Left ventricle myocardium superior (tissue), 1 donor: ENCODE measurements at places on chromosomes 6 and 20. TPM values are rescaled to one million over a fixed set of nuclear protein-coding genes. Genes with fewer than 3 reads are reported as not detected.

- no peak for DNase-seq
Measured at GRCh38 chr20:12074111-12074655, 156.5 kb downstream of the BTBD3 start.

DNA sequence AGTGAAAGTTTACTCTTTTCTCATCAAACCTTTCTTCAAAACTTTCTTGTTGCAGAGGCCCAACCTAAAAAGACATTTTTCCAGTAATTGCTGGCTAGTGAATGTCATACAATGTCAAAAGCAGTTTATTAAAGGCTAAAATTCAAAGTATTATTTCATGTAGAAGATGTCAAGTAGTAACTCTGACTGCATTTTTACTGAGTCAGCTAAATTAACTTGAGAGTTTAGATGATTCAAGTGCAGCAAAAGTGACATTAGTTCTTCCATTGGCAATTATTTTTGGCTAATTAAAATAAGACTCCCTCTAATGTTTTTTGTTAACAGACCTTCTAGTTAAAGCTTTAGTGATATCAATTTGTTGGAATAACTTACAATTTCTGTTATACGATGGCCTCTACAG is 1438.5 kb downstream of the GRIK2 start:
- DNase-seq = no peak

DNA sequence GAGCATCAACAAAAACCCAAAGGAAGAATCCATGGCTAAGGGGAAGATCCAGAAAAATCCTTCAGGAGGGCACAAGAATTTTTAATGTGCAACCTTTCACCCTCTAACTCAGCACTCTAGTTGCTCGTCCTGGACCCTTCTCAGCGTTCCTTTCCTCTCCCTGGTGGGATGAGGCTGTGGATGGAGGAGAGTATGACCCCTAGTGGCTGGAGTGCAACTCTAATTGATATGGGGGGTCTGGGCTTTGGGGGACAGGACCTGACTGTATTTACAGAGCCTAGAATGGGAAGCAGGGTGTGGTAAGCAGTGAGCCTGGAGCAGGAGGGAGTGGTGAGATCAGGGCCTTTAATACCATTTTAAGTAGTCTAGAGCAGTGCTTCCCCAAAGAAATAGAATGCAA is 83.9 kb upstream of the CEP85L start:
- DNase-seq = no peak

DNA sequence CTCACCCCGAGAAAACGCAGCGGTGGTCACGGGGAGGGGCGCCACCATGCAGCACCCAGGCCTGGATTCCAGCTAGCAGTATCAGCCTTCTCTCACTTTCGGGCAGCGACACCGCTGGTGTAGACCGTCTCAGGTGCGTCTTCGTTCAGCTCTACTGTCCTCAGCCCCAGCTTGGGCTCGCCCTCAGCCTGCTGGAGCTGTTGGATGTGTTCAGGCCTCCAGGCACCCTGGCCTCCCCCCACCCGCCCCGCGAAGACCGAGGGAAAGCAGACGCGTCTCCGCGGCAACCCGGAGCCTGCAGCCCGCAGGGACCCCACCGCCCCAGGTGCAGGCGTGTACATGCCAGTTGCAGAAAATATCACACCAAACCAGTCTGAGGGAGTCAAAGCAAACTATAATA is 60.8 kb upstream of the CARMIL1 start:
- DNase-seq = no peak

- peak; percentile 87 for DNase-seq
Measured at GRCh38 chr20:43749734-43750294, 23.0 kb upstream of the GTSF1L start.

DNA sequence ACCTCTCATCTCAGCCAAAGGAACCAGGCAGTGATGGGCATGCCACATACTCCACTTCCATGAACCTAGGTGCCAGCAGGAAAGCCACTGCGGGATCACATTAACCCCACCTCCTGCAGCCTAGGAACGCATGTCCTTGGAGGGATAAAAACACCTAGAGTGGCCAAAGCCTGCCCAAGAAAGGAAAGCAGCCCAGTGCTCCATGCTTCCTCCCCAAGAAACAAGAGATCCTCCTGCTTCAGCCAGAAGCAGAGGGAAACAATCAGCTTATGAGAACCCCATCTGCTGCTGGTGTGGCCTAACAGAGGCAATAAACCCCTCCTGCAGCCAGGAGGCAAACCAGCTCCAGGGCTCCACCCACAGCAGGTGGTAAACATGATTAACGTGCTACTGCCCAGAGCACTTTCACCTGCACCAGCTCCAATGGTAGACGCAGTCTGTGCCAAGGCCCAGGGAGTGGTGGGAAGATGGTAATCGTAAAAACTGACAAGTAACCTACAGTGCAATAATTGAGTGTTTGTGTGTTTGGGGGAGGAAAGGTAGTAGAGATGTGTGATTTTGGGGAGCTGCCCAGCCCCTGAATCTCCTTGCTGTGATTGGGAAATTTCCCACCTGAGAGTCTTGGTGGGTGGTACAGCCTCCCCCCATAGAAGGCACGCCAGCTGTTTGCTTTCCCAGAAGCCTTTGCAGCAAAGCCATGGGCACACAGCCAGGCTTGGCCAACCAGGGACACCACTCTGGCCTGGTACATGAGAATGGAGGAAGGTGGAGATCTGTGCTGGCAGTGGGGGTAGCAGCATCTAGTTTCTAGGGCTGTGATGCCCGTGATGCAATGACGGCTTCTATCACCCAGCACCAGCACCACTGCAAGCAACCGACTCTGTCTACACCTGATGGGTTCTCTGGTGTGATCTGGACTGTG is 50.6 kb upstream of the TBC1D7 start:
- no peak for DNase-seq

GRCh38 chr6:69090132-69090531 is 455.1 kb downstream of the ADGRB3 start:
- DNase-seq = no peak

DNA sequence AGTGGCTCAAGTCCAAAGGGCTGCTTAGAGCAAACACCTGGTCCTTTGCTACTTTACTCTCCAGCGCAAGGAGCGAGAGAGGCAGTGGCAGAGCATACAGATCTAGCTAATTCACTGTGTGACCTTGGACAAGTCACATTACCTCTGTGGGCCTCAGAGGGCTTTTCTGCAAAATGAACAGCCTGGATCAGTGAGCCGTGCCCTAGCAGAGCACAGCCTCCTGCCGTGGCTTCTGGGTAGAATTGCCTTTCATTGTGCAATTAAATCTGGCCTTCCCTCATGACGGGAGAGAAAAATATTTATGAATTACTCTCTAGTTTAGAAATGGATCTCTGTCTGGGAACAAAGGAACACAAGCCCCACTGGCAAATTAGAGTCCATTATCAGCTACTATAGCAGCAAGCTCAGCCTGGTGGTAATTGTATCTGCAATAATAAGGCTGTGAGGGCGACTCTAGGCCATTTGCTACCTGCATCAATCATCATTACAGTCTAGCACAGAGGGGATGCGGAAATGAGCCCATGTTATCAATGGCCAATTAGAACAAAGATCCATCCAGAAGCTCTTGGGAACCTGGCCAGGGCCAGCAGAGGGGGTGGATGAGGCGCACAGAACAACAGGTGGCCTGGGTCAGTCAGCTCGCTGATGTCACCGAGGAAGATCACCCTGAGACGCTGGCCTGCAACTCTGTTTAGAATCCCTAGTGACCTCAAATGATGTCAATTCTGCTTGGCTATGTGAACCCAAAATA is 114.2 kb upstream of the LY86 start:
- no peak for DNase-seq

DNA sequence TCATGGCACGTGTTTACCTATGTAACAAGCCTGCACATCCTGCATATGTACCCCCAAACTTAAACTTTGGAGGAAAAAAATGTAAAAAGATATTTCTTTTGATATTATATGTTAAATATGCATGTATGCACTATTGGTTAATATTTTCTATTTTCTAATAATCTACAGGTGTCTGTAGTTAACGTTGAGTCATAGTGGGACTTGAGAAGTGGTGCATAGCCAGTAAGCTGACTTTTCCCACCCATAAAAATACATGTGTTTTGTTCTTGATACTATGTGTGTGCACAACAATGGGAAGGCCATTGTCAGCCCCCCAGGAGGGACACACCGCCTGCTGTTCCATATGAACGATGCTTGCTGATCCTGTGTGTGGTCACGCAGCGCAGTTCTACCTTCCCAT is 49.1 kb downstream of the FAM120B start:
- no peak for DNase-seq

- no peak for DNase-seq
Measured at GRCh38 chr6:128017288-128017687, 116.4 kb upstream of the THEMIS start.

GRCh38 chr20:24462460-24463010 is 6.9 kb upstream of the SYNDIG1 start:
- DNase-seq = no peak

DNA sequence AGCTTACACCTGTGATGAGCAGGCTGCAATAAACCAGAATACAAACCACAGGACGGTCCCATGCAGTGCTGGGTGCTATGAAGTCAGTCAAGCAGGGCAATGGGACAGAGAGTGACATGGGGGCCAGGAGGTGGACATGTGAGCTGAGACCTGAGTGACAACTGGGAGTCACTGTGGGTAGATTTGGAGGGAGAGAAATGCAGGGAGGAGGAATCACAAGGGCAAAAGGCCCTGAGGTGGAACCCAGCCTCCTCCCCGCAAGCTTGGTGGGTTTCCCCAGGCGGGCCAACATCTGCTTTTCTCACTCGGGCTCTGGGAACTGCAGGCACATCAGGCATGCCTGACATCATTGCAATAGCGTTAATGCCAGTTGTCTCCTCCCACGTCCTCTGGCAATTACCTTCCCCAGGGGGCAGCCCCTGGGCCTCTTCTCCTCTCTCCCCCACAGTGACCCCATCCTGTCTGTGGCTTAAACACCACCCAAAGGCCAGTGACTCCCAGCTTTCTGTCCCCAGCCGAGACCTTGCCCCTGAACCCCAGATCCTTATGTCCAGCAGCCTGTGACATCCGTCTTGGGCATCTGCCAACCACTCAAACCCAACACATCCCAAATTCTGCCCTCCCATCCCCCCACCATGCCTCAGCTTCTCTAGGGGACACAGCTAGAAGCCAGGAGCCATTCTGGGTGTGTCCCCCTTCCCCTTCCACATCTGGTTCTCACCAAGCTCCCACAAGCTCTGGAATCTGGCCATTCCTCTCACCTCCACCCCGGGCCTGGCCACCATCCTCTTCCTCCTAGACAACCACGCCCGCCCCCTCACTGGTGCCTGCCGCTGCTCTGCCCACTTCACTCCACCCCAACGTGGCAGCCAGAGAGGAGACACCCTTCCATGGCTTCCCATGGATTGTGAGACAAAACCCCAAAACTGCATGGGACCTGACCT is 28.2 kb downstream of the PDRG1 start:
- DNase-seq = no peak

- peak; percentile 92 for DNase-seq
Measured at GRCh38 chr6:70955441-70956190, 1.2 kb downstream of the B3GAT2 start.

GRCh38 chr6:125787791-125788190 is 3.0 kb upstream of the NCOA7 start:
- DNase-seq = no peak

DNA sequence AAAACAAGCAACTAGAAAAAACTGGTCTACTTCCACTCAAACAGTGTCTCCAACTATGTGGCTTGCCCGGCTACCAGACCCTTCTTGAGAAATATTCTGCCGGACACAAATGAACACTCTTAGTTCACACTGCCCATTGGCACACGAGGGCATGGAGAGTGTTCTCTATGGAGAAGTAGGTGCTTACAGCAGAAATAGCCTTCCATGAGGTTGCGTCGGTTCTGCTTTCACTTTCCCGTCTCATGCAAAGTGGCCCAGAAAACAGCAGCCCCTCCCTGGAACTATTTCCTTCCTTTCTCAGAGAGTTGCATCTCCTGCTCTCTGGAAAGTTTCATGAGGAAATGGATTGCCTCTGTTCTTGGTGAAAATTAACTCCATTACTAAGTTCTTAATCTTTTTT is 9.5 kb upstream of the HLA-DOA start:
- DNase-seq = peak; percentile 61

DNA sequence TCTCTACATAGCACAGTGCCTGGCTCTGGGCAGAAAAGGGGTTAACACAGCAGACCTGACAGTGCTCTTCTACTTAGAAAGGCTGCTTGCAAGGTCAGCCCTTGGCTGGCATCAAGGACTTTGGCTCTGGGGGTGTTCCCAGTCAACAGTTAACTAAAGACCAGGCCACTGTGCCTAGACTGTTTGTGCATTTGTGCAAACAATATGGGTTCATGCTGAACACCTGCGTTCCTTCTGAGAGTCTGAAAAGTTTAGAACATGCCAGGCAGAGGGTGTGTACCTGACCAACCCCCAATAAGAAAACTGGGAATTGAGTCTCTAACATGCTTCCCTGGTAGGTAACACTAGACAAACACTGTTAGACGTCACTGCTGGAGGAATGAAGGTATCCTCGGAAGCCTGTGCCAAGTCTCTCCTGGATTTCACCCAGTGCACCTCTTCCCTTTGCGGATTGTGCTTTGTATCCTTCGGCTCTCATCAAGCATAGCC is 110.7 kb downstream of the PDE10A start:
- DNase-seq = no peak

DNA sequence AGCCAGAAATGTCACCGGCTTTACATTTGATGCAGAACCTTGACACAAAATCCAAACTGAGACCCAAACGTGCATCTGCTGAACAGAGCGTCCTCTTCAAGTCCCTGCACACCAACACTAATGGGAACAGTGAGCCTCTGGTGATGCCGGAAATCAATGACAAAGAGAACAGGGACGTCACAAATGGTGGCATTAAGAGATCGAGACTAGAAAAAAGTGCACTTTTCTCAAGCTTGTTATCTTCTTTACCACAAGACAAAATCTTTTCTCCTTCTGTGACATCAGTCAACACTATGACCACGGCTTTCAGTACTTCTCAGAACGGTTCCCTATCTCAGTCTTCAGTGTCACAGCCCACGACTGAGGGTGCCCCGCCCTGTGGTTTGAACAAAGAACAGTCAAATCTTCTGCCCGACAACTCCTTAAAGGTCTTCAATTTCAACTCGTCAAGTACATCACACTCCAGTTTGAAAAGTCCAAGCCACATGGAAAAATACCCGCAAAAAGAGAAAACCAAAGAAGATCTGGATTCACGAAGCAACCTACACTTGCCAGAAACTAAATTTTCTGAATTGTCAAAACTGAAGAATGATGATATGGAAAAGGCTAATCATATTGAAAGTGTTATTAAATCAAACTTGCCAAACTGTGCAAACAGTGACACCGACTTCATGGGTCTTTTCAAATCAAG is 108.4 kb downstream of the RTN4IP1 start:
- no peak for DNase-seq

GRCh38 chr6:73614802-73615201 is 39.0 kb downstream of the SLC17A5 start:
- DNase-seq = no peak

- no peak for DNase-seq
Measured at GRCh38 chr20:50980071-50980681, 21.6 kb downstream of the MOCS3 start.

- DNase-seq = no peak
Measured at GRCh38 chr20:45269754-45270270, 15.4 kb upstream of the SLPI start.

Gene TPBG
- 2.5 TPM for total RNA-seq

Gene CLPSL1
- total RNA-seq = not detected

Gene PSORS1C2
- total RNA-seq = not detected

Gene FAM217A
- not detected for total RNA-seq

Gene FGD2
- total RNA-seq = 8.0 TPM

Gene B3GALT4
- 6.9 TPM for total RNA-seq

Gene ITPR3
- 6.1 TPM for total RNA-seq

Gene CCM2L
- total RNA-seq = 9.2 TPM

Gene UST
- 3.4 TPM for total RNA-seq
